Muscle of leg (tissue), 16 donors: ENCODE measurements at places on chromosomes 13 and 19. TPM values are rescaled to one million over a fixed set of nuclear protein-coding genes. Genes with fewer than 3 reads are reported as not detected.

Gene ZNF681
- total RNA-seq, result 2.7 TPM

Gene CYP4F22
- total RNA-seq, result not detected

Gene EFNA2
- total RNA-seq, result 1.1 TPM

Gene STX10
- 33.6 TPM for total RNA-seq

Gene KLK13
- not detected for total RNA-seq

Gene PRSS57
- 0.04 TPM for total RNA-seq

Gene STK24
- total RNA-seq, result 36.2 TPM

DNA sequence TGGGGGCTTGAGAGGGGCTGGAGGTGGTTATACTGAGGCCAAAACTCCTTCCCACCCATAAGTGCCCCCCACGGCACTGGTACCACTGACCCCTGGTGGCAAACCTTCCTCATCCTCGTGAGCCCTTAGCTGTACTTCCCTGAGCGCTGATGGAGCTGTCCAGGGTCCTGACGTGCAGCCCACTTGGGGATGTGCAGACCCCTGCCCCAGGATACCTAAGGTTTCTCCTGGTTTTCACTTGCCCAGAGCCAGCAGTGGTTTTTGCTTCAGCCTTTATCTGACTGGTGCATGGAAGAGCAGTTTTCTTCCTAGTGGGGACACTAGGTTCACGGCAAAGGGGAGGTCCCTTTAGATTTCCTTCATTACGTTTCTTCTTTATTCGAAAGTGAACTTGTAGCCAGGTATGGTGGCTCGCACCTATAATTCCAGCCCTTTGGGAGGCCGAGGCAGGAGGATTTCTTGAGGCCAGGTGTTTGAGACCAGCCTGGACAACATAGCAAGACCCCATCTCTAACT lies 28.7 kb upstream of the KCTD15 start:
- no peaks in the 10 kb centered on the region for H3K36me3 ChIP-seq
- no peak overlapping the region for H3K27ac ChIP-seq
- peak; percentile 40 for DNase-seq
- no peaks in the 10 kb centered on the region for H3K4me1 ChIP-seq
- peaks cover 4% of the 10 kb centered on the region for H3K27me3 ChIP-seq

GRCh38 chr13:108595436-108596274 lies 33.8 kb upstream of the MYO16 start:
- peaks cover 6% of the 10 kb centered on the region for H3K4me1 ChIP-seq
- H3K27ac ChIP-seq, result no peak overlapping the region
- no peaks in the 10 kb centered on the region for H3K36me3 ChIP-seq

DNA sequence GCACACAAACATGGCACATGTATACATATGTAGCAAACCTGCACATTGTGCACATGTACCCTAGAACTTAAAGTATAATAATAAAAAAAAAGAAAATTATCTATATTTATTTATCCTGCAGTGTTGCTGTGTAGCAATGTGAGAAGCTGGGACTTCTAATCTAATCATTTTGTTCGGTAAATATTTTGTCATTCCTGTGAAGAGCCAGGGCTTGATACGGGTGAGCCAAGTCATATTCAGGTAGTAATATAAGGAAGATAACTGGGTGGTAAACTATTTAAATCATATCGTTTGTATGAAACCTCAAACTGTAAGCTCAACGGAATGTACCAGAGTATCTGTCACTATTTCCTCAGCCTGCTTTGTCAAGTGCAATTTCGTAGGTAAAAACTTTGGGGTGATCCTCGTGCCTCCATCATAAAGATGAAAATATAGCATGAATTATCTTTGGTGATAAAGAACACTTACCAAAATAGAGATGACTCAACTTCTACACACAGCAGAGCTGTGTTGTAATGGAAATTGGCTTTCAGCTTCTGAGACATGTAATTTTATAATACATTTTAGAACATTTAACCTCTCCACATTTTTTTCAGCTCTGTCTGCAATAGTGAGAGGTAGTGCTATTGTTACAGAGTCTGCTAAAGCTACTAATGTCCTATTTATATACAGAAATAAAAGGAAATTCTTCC lies 92.9 kb downstream of the PCDH9 start:
- H3K4me1 ChIP-seq, result no peaks in the 10 kb centered on the region
- no peaks in the 10 kb centered on the region for H3K36me3 ChIP-seq
- DNase-seq, result peak; percentile 33
- no peaks in the 10 kb centered on the region for H3K27me3 ChIP-seq
- H3K4me3 ChIP-seq, result no peak overlapping the region

DNA sequence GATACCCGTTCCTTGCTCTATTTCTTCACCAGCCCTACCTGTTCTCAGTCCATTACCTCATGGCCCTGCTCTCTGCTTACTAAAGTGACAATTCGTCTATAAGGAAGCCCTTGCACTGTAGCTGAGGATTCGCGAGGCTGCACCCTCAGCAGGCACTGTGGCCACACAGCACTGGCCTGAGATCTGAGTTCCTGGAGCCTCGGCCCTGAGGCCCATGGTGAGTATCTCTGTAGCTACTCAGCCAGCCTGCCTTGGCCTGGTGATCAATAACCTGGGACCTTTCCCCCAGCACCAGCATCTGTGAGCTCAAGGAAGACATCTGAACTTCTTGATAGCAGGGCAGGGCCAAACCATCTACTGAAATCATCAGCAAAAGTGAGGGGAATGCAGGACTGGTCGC lies 90.7 kb downstream of the RGCC start:
- no peaks in the 10 kb centered on the region for H3K36me3 ChIP-seq
- no peaks in the 10 kb centered on the region for H3K27me3 ChIP-seq
- H3K4me1 ChIP-seq, result peaks cover 20% of the 10 kb centered on the region
- no peak overlapping the region for H3K4me3 ChIP-seq
- peak overlapping the region; percentile 29 for H3K27ac ChIP-seq

GRCh38 chr19:58518256-58519086 lies 1.1 kb downstream of the ZBTB45 start:
- no peak for DNase-seq
- H3K4me3 ChIP-seq, result peak overlapping the region; percentile 81

- no peaks in the 10 kb centered on the region for H3K36me3 ChIP-seq
- H3K4me3 ChIP-seq, result peak overlapping the region; percentile 21
- H3K27ac ChIP-seq, result no peak overlapping the region
- peaks cover 36% of the 10 kb centered on the region for H3K27me3 ChIP-seq
Measured at GRCh38 chr13:107866032-107866940, 349.1 kb downstream of the LIG4 start.

GRCh38 chr19:33329060-33329459 lies 26.7 kb upstream of the CEBPA start:
- H3K4me3 ChIP-seq, result no peak overlapping the region
- no peaks in the 10 kb centered on the region for H3K4me1 ChIP-seq
- no peak for DNase-seq
- H3K27me3 ChIP-seq, result peaks cover 4% of the 10 kb centered on the region
- no peak overlapping the region for H3K27ac ChIP-seq

DNA sequence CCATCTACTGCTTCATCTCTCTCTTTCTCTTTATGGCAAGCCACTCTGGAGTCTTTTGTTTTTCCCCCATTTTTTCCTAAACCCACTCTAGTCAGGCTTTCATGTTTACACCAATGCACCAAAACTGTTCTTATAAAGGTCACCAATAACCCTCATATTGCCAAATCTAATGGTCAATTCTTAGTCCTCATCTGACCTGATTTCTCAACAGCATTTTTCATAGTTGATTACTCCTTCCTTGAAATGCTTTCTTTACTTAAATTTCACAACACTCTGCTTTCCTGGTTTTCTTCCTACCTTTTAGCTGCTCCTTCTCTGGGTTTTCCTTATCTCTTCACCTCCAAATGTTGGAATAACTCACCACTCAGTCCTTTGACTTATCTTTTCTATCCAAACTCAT lies 47.9 kb downstream of the MICU2 start:
- H3K36me3 ChIP-seq, result peaks cover 10% of the 10 kb centered on the region
- no peak overlapping the region for H3K4me3 ChIP-seq
- DNase-seq, result no peak
- H3K4me1 ChIP-seq, result no peaks in the 10 kb centered on the region
- H3K27me3 ChIP-seq, result no peaks in the 10 kb centered on the region

GRCh38 chr19:16908759-16909158 lies 20.0 kb downstream of the F2RL3 start:
- no peak overlapping the region for H3K4me3 ChIP-seq
- no peak for DNase-seq
- no peak overlapping the region for H3K27ac ChIP-seq
- H3K27me3 ChIP-seq, result no peaks in the 10 kb centered on the region
- H3K36me3 ChIP-seq, result no peaks in the 10 kb centered on the region

DNA sequence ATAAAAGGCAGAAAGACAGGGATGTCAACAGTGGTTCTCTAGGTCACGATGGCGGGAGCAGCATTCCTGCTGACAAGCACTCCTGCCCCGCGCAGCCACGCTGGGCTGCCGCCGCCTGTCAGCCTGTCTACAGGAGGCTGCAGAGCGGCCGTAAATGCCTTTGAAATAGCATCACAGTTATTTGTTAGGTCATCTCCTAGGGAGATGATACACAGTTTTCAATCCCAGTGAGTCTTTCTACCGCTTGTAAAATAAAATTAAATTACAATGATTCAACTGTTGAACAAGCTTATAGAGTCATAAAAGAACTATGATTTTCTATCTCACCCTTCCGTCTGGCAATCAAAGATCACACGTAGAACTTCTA lies 7.3 kb upstream of the SLC7A9 start:
- no peak overlapping the region for H3K4me3 ChIP-seq
- DNase-seq, result peak; percentile 22
- H3K27ac ChIP-seq, result no peak overlapping the region
- H3K36me3 ChIP-seq, result peaks cover 20% of the 10 kb centered on the region
- H3K4me1 ChIP-seq, result no peaks in the 10 kb centered on the region
- H3K27me3 ChIP-seq, result no peaks in the 10 kb centered on the region

DNA sequence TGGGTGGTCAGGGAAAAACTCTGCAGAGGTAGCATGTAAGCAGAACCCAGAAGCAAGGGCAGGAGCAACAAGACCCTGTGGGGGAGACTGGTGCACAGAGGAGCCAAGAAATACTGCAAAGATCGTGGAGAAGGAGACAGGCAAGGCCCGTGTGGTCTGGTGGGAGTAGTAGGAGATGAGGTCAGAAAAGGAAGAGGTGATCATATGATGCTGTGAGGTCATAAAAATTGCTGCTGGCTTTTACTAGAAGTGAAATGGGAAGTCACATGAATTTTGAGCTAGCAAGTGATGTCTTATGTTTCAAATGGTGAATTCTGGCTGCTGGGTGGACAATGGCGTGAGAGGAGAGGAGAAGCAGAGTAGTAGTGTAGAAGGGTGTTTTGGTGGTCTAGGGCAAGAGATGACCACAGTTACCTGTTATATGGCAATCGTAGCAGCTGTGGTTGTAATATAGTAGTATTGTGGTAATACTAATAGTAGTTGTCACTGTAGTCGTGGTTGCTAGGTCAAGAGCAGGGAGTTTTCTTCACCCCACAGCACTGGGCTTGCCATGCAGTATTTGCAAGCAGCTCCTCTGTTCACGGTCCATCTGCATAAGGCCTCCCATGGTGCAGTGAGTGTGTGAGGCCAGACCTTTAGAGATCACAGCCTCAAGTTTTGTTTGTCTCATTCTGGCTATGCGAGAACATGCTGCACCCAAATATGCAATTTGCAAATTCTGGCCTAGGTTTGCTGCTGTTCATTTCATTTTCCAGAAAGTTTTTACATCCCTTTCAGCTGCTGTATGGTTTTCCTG lies 205.0 kb downstream of the TSHZ3 start:
- no peak overlapping the region for H3K27ac ChIP-seq
- DNase-seq, result peak; percentile 30
- no peaks in the 10 kb centered on the region for H3K27me3 ChIP-seq
- no peaks in the 10 kb centered on the region for H3K36me3 ChIP-seq
- peaks cover 15% of the 10 kb centered on the region for H3K4me1 ChIP-seq

DNA sequence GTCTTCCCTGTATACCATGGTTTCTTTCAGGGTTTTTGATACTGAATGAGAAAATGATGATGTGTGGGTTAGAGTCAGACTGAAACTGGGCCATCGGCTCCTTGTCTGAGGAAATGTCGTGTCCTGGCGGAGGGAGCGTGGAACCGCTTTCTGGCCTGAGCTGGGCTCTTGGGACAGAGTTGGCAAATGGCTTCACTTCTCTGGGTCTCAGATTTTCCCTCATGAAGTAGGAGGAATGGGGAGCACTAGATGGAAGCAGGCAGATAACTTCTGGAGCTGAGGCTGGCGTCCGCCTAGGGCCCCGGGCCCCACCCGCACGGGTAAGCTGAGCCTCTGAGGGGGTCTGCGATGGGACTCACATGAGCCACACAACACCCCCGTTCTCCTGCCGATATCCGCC lies 133.3 kb upstream of the WASF3 start:
- peaks cover 27% of the 10 kb centered on the region for H3K4me1 ChIP-seq
- H3K27me3 ChIP-seq, result no peaks in the 10 kb centered on the region

- no peak for DNase-seq
- peaks cover 4% of the 10 kb centered on the region for H3K27me3 ChIP-seq
- H3K4me1 ChIP-seq, result peaks cover 13% of the 10 kb centered on the region
- no peak overlapping the region for H3K4me3 ChIP-seq
Measured at GRCh38 chr19:46515879-46516350, 20.2 kb upstream of the PNMA8B start.

- no peak overlapping the region for H3K27ac ChIP-seq
- no peak for DNase-seq
- H3K4me1 ChIP-seq, result peaks cover 48% of the 10 kb centered on the region
- peaks cover 2% of the 10 kb centered on the region for H3K36me3 ChIP-seq
- H3K27me3 ChIP-seq, result no peaks in the 10 kb centered on the region
- H3K4me3 ChIP-seq, result no peak overlapping the region
Measured at GRCh38 chr13:43305416-43305815, 282.0 kb downstream of the DNAJC15 start.

- peaks cover 4% of the 10 kb centered on the region for H3K27me3 ChIP-seq
- peaks cover 41% of the 10 kb centered on the region for H3K4me1 ChIP-seq
- no peak overlapping the region for H3K27ac ChIP-seq
- H3K36me3 ChIP-seq, result no peaks in the 10 kb centered on the region
- DNase-seq, result no peak
Measured at GRCh38 chr19:2976609-2977000, 759 bp upstream of the TLE6 start.

- H3K27me3 ChIP-seq, result peaks cover 6% of the 10 kb centered on the region
- no peaks in the 10 kb centered on the region for H3K36me3 ChIP-seq
- H3K27ac ChIP-seq, result peak overlapping the region; percentile 90
- peak overlapping the region; percentile 99 for H3K4me3 ChIP-seq
- peak; percentile 94 for DNase-seq
- H3K4me1 ChIP-seq, result peaks cover 26% of the 10 kb centered on the region
Measured at GRCh38 chr19:45506246-45506988, 862 bp upstream of the VASP start.

DNA sequence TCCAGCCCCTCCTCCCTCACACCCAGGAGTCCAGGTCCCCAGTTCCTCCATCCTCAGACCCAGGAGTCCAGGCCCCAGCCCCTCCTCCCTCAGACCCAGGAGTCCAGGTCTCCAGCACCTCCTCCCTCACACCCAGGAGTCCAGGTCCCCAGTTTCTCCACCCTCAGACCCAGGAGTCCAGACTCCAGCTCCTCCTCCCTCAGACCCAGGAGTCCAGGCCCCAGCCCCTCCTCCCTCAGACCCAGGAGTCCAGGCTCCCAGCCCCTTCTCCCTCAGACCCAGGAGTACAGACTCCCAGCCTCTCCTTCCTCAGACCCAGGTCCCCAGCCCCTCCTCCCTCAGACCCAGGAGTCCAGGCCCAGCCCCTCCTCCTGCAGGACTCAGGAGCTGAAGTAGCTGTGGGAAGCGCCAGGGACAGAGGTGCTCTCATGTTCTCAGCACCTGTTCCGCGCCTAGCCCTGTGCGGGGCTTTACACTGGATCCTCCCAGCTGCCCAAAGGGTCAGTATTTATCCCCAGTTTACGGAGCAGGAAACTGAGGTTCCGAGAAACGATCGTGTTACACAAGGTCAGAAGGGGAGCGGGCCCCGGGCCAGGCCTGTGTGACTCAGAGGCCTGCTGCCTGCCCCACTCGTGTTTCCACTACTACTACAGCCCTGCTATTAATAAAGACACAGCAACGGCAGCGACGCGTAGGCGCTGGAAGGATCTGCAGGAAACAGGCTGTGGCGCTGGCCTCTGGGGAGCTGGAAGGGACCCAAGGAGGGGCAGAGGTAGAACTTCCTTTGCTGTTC lies 1.7 kb upstream of the SBK3 start:
- H3K36me3 ChIP-seq, result no peaks in the 10 kb centered on the region
- peak; percentile 72 for DNase-seq
- no peak overlapping the region for H3K27ac ChIP-seq
- peaks cover 39% of the 10 kb centered on the region for H3K4me1 ChIP-seq
- peaks cover 16% of the 10 kb centered on the region for H3K27me3 ChIP-seq
- no peak overlapping the region for H3K4me3 ChIP-seq
